ENCODE measurements at places on chromosomes 7 and 10.
A peak's percentile ranks its signal among the peaks of the same experiment; 100 is the strongest.

- DNase-seq, result no peak
These were observed 11.6 kb upstream of the TMEM72 start for GRCh38 chr10:44899450-44900080.

DNA sequence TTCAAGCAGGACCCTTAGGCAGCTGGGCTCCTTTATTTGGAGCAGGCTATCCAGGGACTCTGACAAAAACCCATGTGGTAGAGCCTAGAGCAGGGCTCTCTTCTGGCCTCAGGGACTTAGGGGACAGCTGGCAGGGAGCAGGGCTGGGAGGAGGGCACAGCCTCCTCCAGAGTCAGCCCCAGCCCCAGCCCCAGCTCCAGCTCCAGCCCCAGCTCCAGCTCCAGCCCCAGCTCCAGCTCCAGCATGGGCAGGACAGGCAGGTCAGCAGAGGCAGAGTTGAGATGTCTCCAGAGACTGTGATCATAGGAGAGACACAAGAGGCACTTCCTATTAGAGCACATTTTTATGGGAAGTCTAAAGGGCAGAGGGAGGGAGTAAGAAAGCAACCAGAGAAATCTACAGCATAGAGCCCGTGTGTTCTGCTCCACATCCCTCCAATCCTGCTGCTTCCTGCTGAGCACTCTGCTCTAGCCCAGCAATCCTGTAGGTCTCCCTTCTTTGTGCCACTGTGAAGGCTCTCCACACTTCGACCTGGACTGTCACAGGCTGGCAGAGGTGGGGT lies 13.3 kb upstream of the C10orf53 start:
- no peak for DNase-seq

GRCh38 chr7:73314271-73314670 lies 5.6 kb upstream of the NSUN5 start:
- no peak for DNase-seq

GRCh38 chr10:81135851-81136250 lies 598.1 kb downstream of the SH2D4B start:
- no peak for DNase-seq

DNA sequence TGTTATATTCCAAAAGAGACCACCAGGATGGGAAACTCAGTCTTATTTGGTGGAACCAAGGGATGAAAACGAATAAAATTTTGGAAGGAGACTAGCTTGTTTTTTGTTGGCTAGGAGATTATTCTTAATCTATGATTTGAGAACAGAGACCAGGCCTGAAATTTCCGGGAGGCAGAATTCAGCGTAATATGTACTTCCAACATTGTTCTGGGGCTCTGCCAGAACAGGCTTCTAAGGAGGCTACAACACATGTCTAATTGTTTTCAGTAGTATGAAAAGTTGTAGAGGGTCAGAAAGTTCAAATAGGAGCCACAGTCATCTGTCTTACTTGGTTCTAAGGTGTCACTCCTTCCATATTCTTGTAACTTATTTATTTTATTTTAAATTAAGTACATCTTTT lies 1.7 kb downstream of the DDX21 start:
- no peak for DNase-seq

DNA sequence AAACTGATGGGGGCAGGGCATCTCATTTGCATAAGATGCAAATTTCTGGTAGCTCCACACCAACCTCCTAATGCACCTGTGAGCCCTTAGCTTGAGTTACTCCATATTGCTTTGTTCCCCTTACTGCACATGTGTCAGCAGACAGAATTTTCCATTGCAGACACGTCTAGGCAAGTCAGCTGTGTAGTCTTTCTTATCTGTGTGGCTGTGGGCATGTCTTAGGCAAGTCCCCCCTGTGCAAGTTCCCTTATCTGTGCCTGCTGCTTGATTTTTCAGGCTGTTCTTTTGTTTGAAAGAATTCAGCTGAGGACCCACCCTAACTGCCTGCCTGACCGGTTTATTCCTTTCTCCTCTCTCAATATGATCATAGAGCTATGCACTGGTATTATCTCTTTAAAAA lies 28.5 kb upstream of the TRIM24 start:
- DNase-seq, result no peak

GRCh38 chr10:115818012-115818411 lies 455.0 kb downstream of the GFRA1 start:
- no peak for DNase-seq

GRCh38 chr10:24681572-24682088 lies 42.1 kb downstream of the ARHGAP21 start:
- DNase-seq, result no peak

- DNase-seq, result no peak
These were observed 5.3 kb upstream of the CALD1 start for GRCh38 chr7:134774119-134774518.

- DNase-seq, result no peak
These were observed 198.8 kb downstream of the TNS3 start for GRCh38 chr7:47383072-47383471.

DNA sequence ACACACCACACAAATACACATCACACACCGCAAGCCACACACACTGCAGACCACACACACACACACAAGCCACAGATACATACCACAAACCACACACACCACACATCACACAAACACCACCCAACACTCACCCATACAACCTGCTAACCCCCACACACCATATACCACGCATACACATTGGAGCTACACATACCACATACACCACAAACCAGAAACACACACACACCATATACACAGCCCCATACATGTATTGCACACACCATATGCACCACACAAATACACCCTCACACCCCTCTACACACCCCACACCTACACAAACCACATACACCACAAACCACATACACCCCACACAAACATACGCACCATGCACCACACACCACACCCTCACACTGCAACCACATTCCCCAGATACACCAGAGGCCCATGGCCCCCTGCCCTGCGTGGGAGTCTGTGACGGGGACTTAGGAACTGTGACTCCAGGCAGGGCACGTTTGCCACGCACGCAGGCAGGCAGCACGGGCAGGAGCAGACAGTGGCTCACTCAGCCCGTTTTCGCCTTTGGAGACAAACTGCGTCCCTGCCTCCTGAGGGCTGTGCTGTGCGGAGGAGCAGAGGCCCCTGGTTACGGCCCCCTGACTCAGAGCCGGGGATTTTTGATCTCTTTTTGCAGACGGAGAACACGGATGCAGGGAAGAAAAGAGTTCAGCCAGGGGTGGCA lies 52.6 kb downstream of the TMEM209 start:
- no peak for DNase-seq

- DNase-seq, result no peak
These were observed 257.2 kb downstream of the GFRA1 start for GRCh38 chr10:116015583-116016333.

DNA sequence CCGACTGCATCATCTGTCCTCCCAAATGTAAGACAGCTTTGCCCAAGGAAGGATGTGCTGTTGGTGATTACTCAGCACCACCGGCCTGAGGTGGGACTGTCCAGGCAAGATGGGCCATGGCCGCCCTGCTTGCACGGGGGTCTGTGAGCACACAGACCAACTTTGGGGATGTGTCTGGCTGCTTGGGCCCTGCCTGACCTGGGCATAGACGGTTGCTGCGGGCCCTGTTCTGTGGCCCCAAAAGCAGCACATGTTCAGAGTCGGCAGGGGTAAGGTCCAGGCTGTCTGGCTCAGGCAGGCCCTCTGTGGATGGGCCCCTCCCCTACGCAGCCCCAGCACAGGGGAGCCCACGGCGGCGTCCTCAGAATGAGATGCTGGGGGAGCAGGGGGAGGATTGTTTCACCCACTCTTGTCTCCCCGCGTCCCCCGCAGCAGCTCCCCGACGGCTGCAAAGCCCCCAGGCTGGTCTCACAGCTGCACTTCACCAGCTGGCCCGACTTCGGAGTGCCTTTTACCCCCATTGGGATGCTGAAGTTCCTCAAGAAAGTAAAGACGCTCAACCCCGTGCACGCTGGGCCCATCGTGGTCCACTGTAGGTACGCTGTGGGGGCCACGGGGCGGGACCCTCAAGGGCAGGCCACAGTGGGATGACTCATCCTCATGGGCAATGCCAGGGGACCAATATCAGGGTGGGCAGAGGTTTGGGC lies 58.4 kb downstream of the MKI67 start:
- DNase-seq, result no peak

DNA sequence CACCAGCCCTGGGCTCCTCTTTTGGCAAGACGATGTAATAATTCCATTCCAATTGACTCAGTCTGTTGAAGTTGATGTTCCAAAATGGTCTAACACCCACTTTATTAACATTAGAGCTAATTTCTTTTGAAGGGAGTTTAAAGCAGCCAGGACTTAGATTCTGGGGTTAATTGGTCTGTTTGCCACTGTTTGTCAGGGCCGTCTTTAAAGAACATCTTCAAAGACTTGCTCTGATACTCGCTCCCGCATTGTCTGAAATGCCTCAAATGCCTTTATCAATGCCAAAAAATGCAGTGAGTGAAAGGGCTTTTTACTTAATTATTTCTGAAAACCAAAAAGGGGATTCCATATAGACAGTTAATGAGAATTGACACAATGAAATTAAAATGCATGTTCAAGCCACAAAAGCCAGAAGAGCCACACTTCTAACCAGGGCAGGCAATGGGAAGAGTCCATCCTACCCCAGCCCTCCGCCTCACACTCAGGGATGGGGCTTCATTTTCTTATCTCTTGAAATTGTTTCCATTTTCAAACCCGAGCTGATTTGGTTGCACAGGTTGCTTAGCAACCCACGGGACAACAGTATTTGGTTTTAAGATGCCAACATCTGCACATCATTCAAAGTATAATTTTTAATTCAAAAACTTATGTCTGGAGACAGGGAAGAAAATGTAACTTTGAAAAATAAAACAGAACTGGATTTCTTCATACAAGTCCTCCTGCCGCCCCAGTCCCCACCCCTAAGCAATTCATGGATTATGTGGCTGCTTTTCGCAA lies 163.0 kb downstream of the FGFR2 start:
- DNase-seq, result no peak

DNA sequence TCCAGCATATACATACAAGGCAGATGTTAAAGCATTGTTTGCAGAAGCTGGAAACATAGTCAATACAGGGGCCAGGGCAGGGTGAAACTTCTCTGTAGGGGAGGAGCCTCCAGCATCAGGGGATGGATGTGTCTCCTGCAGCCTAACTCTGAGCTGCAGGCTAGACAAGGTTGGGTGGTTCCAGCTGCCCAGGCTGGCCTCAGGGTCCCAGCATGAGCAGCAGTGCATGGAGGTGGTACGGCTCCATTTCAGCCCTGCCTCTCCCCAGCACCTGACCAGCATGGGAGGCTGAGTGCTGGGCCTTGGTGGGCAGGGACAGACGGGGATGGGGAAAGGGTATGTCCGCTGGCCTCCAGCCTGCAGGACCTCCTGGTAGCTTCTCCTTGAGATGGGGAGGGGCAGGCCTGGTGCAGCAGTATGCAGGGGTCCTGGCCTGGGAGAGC lies 7.4 kb upstream of the TBRG4 start:
- no peak for DNase-seq

- no peak for DNase-seq
These were observed 171.6 kb upstream of the FOXP2 start for GRCh38 chr7:114242992-114243507.

DNA sequence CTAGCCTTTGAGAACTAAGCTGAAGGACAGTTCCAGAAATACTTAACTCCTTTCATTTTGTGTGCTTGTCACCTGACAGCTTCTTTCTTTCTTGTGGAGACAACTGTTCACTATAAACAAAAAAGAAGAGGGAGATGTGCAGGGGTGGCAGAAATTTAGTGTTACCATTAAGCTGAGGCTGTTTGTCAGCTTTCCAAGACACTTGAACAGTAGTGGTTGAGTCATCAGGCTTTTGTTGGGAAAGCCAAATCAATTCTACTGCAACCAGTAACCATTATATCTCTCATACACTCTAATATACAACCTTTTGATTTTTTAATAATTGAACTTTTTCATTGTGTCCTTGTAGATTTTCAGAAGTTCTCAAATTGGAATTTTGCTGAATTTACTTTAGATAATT lies 75.3 kb downstream of the POLL start:
- DNase-seq, result no peak

DNA sequence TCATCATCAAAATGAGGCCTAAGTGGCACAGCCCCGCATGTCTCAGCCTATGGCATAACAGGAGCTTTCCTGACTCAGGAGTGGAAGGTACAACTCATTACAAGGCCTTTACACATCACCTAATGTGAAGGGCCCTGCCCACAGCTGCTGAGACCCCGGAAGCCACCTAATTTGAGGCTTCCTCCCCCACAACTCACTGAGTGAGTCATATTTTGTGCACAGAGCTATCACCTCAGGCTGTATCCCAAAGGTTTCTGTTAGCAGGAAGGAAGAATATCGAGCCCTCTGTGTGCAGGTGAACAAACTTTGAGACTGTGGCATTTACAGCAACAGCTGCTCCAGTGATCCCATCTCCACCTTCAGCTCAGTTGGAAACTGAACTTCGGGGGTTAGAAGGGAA lies 20.6 kb downstream of the HTR5A start:
- DNase-seq, result peak; percentile 72

DNA sequence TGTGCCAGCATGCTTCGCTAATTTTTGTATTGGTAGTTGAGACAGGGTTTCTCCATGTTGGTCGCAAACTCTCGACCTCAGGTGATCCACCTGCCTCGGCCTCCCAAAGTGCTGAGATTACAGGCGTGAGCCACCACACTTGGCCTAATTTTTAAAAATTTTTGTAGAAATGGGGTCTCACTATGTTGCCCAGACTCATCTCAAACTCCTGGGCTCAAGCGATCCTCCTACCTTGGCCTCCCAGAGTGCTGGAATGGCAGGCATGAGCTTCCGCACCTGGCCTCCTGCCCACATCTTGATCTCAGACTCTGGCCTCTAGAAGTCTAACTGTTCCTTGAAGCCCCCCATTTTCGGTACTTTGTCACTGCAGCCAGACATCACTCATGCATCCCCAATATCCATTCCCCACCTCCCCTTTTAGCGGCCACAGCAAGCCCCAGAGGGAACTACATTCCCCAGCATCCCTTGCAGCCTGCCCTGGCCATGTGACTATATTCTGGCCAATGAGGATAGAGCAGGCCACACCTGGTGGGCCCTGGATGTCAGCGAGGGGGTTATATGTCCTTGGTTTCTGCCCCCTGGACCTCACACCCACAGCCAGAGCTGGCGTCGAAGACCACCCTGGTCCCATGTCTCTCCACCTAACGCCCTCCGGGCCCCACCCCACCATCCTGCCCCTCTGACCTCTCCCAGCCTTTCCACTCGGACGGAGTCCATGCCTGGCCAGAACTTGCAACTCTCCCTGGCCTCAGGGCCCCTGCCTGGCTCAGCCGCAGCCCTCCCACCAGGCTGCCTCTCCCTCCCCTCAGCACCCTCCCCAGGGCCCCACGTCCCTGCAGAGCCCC lies 33.8 kb downstream of the MICALL2 start:
- peak; percentile 21 for DNase-seq

DNA sequence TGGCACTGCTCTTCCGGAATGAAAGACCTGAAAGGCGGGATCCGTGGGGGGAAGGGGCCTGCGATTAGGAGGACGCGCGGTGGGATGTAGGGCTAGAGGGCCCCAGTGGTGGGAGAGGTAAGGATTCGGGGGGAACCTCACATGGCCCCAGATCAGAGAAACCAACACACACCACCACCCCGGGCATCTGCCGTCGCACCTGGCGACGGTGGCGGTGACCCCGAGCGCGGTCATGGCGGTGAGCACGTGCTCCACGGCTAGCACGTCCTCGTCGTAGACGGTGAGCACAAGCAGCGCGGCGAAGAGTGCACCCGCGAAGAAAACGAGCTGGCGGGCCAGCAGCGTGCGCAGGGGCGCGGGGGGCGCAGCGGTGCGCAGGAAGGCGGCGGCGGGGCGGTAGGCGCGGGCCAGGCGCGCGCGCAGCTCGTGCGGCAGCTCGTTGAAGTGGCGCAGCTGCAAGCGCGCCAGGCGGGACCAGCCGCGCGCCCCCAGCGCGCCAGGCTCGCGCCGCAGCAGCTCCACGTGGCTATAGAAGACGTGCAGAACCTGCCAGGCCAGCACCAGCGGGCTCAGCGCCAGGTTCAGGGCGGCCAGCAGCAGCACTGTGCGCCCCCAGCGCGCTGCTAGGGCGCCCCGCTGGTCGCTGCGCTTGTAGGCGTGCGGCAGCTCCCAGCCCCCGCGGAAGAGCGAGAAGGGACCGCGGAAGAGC lies 5.7 kb downstream of the ATG9B start:
- DNase-seq, result no peak

Measured in activated CD4-positive, alpha-beta T cell treated with anti-CD3 and anti-CD28 coated beads, Interleukin-2, amount 50 U/mL, for 16 hours (primary cell).